ENCODE measurements at places on chromosomes 5 and 9.
A peak's percentile ranks its signal among the peaks of the same experiment; 100 is the strongest.

GRCh38 chr5:65718576-65719310, 3.2 kb downstream of the SGTB start:
- no peak for DNase-seq

DNA sequence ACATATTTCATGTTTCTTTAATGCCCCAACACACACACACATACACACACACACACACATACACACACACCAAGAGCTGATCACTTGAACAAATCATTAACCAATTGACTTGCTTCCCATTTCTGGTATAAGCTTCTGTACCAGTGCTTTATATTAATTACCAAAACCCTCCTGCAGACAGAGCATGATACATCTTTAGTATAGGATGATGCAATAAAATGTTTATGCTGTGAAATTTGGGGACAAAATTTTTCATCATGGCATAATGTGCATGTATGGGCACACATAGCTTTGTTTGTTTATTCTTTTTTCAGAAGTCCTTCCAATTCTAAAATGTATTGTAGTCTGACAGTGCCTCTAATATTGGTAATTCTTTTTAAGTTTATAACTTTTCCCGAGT, 34.5 kb downstream of the SLC1A3 start:
- no peak for DNase-seq

DNA sequence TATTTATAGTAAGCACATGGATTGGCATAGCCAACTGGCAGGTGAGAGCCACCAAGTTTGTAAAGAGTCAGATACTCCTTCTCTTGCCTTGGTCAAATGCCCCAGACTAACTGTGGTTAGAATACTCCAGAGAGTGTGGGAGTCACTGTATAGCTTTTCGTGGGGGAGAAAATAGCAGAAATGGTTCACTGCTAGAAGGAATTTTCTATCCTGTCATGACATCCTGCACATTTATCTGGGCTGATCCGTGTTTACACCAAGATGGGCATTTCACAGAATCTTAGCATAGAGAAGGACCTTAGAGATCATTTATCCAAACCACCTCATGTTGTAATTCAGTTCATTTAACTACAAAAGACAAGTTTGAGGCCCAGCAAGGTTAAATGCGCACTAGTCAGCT, 460.8 kb downstream of the ENC1 start:
- DNase-seq: no peak

GRCh38 chr9:4964540-4964939, 20.5 kb upstream of the JAK2 start:
- DNase-seq: no peak

DNA sequence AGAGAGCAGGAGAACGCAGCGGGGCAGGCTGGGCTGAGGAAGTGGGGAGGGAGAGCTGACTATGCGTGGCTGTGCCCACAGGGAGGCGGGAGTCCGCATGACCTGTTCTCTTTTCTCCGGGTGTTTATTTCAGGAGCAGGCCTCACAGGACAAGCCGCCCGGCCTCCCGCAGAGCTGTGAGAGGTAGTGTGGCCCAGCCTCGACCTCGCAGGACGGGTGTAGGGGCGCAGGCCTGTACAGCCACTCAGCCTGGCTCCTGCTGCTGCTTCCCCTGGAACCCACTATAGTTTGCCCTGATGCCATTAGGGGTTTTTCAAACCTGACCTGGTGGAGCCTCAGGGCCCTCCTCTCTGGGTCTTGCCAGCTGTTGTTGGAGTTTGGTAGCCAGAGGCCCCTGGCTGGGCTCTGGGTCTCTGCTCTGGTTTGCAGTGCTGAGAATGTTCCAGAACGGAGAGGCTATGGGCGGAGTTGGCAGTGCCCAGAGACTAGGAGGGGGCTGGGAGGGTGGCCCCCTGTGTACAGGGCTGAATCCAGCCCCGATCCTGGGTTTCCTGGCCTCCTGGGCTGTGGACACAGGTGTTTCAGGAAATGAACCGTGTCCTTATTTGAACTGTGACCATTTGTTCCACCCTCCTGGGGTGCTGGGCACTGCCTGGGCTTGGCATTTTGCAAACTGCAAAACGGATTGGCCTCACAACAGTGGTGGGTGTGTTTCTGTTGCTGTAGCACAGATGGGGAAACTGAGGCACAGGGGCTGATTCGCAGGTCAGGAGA, 78.8 kb downstream of the WNK2 start:
- no peak for DNase-seq

DNA sequence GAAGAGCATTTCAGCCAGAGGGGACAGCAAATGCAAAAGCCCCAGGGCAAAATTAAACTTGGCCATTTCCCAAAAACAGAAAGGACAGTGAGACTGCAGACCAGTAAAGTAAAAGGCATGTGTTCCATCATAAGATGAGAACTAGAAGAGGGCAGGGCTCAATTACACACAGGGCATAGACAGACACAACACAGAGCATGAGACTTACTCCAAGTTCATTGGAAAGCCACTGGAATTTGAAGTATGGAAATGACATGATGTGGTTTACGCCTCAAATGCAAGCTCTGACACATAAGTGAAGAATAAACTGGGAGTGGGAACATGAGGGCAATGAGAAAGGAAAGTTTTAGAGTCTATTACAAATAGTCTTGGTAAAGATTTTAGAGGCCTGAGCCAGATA, 446.6 kb upstream of the GRIA1 start:
- DNase-seq: no peak

DNA sequence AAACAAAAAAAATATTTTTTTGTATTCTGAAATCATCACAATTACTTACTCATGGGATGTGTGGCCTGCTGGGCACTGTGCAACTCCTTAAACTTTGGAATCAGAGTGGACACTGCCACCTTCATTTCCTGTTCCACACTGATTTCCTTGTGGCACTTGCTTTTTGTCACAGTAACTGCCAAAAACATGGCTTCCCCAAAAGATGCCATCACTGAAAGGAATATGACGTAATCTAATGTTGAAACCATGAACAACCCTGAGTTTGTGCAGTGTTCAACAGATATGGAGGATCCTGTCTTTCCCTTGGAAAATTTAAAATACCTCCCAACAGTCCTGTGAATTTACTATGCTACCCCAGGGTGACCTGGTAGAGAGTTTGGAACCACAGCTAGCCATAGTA, 12.6 kb upstream of the IL12B start:
- no peak for DNase-seq

GRCh38 chr9:18482371-18482770, 8.4 kb downstream of the ADAMTSL1 start:
- no peak for DNase-seq

DNA sequence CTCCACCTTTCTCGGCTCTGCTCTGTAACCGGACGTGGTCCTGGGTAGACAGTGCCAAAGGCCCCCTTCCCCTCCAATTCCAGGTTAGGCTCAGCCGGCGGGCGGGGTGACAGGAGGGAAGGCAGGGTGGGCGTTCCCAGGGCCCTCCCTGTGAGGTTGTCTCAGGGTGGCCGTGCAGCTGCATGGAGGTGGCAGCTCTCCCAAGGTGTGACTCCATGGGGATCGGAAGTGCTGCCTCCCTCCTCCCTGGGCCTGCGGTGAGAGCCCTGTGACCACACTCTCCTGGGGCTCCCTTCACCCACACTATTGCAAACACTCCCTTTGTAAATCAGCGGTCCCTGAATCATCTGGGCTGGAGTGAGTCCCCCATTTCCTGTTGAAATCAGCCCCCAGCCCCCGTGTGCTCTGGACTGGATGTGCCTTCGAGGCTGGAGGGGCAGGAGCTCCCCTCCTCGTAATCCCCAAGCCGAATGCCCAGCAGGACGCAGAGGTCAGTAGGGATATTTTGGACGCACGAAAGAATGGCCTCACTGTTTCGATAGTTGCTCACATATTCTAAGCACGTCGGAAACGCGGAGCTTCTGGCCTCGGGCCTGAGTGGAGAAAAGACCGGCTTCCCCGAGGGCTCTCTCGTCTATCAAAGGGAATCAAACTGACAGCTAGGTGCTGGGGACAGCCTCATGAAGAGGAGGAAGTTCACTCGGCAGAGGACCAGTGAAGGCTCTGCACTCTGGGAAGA, 107.6 kb upstream of the COL5A1 start:
- DNase-seq: no peak

DNA sequence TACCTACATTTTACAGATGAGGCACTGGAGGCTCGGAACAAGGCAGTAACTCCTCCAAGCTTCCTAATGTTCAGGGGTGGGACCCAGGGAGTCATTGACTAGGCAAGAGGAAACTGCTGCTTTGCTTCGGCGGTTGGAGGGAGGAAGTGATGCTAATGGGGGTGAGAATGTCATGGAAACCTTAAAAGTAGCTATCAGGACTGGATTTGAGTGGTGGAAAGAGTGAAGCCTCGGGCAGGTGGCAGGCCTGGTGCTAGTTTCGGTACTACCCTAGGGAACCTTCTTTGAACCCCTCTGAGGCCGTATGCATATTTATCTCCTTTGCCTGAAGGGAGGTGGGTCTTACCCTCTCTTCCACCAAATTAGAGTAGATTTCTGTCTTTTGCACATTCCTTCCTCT, 1.6 kb downstream of the BSPRY start:
- DNase-seq: peak; percentile 29

DNA sequence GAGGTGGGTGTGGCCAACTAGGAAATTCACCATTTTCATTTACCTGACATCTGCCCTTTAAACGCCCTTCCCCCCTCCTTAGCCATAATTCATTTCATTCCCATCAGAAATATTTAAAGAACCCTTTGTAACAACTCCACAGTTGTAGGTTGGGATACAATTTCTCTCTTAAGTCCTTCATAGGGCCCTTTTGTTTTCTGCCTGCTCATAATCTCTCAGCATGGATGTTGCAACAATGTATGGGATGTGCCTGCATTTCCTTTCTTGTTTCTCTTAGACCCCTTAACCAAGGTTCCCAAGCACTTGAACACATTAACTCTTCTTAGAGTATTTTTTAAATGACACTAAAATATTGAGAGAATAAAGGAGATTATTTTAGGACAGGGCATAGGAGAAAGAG, 51.7 kb upstream of the MYO10 start:
- DNase-seq: no peak

DNA sequence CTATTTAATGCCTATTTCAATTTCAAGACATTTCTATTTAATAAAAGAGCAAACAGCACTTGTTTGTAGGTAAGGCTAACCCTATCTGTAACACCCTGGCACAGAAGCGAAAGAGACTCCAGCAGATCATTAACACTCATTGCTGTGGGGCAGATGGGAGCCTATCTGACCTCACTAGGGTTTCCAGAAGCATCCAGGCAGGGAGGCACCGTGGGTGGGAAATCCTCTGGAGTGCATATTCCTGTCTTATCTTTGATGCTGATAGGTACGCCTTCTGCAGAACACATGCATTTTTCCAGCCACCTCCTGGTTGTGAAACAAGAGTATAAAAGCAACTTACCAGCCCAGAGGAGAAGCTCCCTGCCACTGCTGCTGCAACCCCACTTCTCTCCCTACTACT, 233.7 kb downstream of the GLIS3 start:
- DNase-seq: no peak

GRCh38 chr9:618478-618877, 223.0 kb upstream of the DMRT1 start:
- no peak for DNase-seq

- DNase-seq: no peak
These were observed 116.3 kb downstream of the COL23A1 start for GRCh38 chr5:178473854-178474253.

- no peak for DNase-seq
These were observed 2.4 kb downstream of the EGR1 start for GRCh38 chr5:138467711-138468132.

- DNase-seq: no peak
These were observed 76.9 kb downstream of the TSSK1B start for GRCh38 chr5:113357696-113358476.

- no peak for DNase-seq
These were observed 71.8 kb downstream of the THBS4 start for GRCh38 chr5:80106916-80107315.

DNA sequence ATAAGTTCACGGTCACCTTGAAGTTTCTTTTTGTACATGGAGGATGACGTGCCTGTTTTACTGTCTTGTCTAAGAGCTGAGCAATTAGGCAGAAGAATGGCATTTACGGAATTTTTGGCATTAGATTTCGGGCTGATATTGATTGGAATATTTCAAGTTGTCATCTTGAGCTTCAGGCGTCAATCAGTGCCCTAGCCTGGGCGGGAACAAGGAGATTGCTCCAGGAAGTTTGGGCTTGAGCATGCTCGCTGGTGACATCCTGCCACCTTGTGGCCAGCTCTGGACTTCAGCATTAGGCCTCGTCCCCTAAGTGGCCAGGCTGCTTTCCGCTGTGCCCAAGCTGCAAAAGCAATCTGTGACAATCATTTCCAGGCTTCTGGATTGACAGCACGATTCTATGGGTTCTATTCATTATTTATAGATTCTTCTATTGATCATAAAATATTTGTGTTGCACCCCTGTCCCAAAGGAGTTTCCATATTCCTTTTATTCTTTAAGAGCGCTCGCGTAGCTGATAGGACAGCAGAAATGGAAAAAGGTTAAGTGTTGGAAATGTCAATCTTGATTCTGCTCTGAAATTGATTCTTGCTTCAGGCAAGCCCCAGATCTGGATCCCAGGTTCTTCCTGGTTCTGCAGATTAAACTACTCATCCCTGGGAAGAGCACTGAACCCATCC, 79.3 kb downstream of the SLC28A3 start:
- peak; percentile 25 for DNase-seq

DNA sequence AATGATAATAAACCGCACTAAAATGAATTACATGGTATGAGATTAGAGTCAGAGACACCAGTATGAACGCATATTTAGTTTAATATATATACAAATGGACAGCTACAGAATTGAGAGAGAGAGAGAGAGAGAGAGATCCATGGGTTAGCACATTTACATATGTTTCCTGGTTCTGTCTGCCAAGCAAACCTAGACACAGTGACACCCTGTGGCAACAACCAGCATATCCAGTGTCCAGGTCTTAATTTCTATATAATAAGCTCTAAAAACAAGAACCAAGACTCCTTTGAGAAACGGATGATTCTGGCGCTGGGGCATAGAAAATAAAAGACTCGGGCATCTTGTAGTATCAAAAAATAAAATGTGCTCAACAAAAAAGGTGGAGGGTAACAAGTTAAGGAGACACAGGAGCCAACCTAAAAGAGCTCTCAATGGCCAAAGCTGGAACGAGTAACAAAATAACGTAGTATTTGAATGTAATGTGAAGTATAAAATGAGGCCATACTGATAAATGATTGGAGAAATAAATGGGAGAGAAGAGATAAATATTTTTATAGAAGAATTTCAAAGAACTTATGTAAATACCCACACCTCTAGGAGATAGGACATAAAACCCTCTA, 84.5 kb downstream of the RFX3 start:
- peak; percentile 55 for DNase-seq

DNA sequence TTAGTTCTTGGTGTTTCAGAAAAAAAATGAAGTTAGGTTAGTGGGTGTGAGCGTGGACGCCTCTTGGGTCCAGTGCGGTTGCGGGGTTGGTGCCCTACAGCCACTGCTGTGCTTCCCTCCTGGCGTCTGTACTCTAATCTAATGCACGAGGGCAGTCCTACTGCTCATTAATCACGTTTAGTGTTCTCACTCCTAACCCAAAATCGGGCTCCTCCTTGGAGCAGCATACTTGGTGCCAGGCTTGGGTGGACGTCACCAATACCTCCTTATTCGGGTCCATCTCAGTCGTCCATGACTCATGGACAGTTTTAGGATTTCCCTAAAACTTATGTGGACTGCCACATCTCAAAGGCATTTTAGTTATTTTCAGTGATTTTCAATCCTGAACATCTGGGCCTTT, 41.6 kb downstream of the TRIO start:
- no peak for DNase-seq
